ENCODE measurements at places on chromosomes 7 and 10.

DNA sequence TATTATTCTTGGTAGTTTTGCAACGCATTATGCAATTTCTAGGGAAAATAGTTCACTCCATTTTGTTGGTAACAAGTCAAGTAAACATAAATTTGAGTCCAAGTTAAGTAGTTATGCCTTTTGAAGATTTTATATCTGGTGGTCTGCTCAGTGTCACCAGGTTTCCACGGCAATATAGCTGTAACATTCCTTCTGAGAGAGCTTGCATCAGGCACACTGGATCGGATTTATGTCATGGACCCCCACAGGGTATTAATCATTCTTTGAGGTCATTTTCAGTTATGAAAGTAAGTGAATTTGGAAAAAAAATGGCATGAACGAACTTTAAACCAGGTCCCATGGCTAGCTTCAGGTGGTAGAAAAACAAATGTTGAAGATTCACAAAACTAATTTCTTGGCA lies 136.3 kb downstream of the POLR1F start:
- no peak for DNase-seq

DNA sequence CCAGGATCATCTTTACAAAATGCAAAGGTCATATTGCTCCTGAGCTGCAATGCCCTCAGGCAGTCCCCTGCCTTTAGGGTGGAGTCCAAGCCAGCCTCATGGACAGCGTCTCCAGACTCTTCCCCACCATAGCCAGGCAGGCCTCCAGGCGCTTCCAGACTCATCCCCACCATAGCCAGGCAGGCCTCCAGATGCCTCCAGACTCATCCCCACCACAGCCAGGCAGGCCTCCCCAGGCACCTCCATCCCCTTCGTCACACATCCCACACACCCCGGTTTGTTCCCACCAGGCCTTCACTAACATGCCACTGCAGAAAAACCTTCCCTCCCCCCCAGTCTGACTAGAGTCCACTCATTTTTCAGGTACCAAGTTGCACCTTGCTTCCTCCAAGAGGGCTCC lies 70.1 kb downstream of the PTPRN2 start:
- DNase-seq: no peak

DNA sequence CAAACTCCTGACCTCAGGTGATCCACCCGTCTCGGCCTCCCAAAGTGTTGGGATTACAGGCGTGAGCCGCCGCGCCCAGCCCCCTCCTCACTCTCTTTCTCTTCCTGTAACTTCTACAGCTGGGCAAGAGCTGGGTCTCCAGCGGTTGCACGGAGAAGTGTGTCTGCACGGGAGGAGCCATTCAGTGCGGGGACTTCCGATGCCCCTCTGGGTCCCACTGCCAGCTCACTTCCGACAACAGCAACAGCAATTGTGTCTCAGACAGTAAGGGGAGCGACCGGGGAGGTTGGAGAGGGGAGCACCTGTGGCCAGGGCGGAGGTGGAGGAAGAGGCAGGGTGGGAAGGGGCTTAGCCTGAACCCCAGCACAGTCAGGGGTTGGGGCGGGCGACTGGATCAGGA lies 41.4 kb downstream of the EPHB4 start:
- DNase-seq: no peak

DNA sequence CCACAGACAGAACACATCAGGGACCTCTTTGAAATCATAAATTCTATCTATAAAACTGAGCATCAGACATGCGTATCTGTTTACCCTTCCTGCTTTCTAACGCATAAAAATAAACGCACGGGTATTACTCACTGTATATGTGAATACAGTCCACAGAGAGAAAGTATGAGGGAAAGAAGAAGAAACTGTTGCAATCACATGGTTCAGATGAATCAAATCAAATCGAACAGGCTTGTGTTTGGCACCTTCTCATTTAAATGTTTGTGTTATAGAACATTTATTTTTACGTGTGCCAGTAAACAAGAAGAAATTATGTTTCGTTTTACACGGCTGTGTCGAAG lies 322.0 kb downstream of the FRMD4A start:
- DNase-seq: no peak

DNA sequence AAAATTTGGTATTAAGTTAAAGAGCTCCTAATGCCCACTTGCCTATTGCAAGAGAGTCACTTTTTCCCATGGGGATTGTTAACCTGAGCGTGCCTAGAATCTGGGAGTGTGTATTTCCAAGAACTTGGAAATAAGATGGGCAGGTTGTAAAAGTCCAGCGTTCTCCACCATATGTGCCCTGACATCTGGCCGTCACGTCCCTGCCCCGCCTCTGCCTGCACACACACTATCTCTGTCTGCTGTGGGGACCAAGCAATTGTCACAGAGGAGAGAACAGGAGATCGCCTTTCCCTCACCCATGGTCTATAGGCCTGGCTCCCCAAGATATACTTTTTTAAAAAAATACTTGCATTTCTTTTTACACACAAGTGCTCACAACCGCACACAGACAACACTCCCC lies 396.5 kb upstream of the PFKP start:
- no peak for DNase-seq

DNA sequence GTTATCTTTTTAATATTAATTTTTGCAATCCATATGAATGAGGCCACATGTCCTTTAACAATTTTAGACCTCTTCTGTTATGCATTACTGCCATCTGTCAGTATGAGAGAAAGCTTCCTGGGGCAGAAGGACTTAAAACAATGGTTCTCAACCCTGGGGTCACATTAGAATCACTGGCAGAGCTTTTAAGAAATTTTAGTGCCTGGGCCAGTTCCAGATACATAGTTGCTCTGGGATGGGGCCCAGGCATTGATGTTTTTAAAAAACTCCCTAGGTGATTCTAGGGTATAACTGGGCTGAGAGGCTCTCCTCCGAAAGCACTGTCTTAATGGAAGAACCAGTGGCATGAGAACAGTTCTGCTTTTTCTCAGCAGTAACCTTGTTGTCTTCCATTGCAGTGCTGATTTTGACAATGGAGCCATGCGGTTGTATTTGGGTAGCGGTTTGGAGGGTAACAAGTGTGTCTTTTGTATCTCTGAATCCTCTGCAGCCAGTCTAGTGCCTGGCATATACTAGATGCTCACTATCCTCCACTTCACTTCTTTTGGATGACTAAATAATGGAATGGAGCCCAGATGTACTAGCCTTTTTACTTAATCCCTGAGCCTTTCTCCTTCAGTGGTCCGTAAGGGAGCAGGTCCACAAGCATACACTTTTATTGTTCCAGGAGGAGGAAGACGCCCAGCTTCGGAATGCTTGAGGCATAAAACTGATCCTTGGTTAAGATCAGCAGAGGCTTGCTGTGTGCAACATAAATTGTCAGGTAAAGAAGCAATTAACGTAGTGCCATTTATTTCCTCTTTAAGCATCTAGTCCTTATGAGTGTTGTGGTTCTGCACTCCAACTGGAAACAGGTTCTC lies 227.1 kb downstream of the AUTS2 start:
- DNase-seq: no peak

DNA sequence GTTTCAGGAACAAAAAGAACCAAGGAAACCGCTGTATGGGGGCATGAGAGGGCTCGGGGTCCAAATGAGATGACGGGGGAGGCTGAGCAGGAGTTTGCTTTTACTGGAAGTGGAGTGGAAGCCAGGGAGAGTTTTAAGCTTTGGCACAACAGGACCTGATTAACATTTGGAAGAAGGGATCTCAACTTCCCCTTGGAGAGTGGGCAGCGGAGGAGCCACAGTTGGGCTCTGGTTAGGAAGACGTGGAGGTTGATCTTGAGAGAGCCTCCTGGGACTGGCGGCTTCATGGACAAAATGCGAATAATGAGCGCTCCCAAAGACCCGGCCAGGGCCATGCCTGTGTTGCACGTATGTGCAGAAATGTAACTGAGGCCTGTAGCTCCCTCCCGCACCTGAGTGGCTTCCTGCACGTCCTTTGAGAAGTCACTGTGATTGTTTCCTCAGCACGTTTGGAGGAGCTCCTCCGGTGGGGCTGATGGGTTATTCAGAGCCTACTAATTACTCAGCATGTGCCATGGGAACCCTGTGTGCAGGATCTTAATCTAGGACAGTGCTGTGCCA lies 595.3 kb upstream of the MGMT start:
- no peak for DNase-seq

- no peak for DNase-seq
Observed at GRCh38 chr10:82572744-82573143, 697.8 kb downstream of the NRG3 start.

DNA sequence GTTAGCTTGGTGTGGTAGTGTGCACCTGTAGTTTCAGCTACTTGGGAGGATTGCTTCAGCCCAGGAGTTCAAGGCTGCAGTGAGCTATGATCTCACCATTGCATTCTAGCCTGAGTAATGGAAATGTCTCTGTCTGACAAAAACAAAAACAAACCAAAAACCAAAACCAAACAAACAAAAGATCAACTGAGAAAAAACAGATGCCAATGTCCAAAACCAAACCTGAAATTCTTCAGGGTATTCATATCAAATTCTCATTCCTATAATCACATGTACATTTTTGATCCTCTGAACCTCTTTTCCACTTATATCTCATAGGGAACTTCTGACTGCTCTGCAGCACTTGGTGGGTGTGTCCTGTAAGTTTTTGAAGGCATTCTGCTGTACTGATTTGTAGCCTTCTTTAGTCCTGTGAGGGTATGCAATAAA lies 87.0 kb downstream of the CDK6 start:
- DNase-seq: no peak

DNA sequence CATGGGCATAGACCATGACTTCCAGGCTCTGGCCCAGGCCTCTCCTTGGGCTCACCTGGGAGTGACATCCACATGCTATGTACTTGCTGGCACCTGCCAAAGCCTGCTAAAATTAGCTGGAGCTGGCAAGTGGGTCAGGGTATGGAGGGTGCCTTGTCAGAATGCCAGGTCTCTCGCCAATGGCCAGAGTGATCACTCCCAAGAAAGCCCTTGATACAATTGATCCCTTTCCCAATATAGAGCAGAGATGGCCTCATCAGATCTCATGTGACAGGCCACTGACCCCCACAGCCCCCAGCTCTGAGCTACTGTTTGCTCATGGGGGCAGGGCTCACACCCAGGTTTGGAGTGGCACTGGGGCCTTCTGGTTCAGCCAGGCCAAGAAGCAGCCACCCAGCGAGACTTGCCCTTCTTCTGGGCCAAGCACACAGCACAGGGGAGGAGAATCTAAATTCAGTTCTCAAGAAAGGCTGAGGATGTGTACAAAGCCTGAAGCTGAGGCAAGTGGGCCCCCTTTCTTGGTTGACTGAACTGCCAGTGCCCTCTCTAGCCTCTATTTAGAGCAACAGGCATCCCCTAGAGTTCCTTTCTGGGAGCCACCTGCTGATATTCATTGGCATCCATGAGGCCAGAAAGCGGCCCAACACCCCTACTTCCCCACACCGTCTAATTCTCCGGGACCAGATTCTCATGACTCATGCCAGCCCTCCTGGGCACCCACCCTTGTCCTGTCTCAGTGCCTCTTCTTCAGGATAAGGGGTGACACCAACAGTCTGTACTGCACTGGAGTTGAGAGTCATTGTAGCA lies 18.9 kb upstream of the MYL7 start:
- DNase-seq: no peak

- no peak for DNase-seq
Observed at GRCh38 chr10:128950916-128951275, 516.1 kb upstream of the MGMT start.

GRCh38 chr10:119252051-119252465 lies 44.7 kb downstream of the GRK5 start:
- no peak for DNase-seq

GRCh38 chr7:151051108-151051507 lies 2.8 kb downstream of the ASIC3 start:
- DNase-seq: peak; percentile 58

DNA sequence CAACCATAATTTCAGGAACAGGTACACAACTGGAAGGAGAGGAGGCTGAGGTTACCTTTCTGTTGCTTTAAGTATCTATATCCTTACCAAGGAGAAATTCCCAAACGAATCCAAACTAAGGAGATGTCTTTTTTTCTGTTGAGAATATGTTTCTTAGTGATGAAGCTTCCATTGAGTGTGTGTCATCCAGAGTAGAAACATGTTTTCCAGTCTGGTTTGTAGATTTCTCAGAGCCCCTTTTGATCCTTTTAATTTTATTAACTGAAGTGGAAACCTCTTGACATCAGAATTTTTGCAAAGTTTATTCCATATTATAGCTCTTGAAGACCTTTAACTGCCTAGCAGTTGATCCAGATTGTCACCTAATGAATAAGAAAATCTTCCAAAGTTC lies 207.1 kb upstream of the FERD3L start:
- no peak for DNase-seq

DNA sequence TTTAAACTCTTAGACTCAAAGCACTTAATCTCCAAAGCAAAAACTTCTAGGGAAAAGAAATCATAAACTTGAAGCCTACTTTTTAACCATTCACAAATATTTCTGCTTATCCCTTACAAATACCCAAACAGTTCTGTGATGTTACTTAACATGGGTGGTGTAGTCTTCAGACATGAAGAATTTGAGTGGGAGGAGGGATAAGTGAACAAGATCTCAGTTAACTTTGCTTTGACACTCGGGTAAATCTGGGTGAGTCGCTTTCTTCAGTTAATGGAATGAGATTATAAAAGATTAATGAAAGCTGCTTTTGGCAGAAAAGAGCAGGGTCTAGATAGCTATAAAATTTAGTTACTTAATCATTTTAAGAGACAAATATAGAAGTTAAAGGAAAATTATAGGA lies 47.5 kb downstream of the RNF133 start:
- DNase-seq: no peak

- DNase-seq: no peak
Observed at GRCh38 chr7:29099896-29100847, 46.2 kb downstream of the CPVL start.

- DNase-seq: peak; percentile 5
Observed at GRCh38 chr7:110669410-110669809, 421.5 kb upstream of the LRRN3 start.

DNA sequence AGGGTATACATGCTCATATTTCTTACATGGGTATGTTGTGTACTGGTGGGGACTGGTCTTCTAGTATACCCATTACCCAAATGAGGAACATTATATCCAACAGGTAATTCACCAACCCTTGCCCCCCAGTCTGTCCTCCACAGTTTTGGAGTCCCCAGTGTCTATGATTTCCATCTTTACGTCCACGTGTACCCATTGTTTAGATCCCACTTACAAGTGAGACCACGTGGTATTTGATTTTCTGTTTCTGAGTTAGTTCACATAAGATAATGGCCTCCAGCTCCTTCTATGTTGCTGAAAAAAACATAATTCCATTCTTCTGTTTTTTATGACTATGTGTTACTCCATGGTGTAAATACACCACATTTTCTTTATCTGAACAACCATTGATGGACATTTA lies 49.3 kb upstream of the CYP2C9 start:
- DNase-seq: no peak

GRCh38 chr10:51311228-51311627 lies 236.9 kb downstream of the PRKG1 start:
- no peak for DNase-seq

- DNase-seq: no peak
Observed at GRCh38 chr10:33040436-33040835, 82.4 kb upstream of the ITGB1 start.
